NCI-H1417 (cell line): ENCODE measurements at places on chromosomes 5 and 9.

DNA sequence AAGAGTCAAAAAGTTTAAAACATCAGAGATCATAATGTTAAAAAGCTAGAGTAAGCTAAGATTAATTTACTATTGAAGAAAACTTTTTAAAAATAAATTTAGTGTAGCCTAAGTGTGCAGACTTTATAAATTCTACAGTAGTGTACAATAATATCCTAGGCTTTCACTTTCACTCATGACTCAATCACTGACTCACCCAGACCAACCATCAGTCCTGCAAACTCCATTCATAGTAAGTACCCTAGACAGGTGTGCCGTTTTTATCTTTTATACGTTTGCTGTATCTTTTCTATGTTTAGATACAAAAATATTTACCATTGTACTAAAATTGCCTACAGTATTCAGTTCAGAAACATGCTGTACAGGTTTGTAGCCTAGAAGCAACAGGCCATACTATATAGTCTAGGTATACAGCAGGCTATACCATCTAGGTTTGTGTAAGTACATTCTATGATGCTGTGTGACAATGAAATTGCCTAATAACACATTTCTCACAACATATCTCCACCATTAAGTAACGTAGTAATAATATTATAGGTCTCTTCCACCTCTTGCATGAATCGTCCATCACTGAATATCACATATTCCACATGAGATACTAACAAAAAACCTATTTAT lies 59.2 kb downstream of the MEGF9 start:
- no peak for DNase-seq

- no peak for DNase-seq
These were observed 87.5 kb downstream of the FANCC start for GRCh38 chr9:95230046-95230445.

- no peak for DNase-seq
These were observed 220.1 kb downstream of the DAB2IP start for GRCh38 chr9:121871431-121872025.

GRCh38 chr9:70531311-70531710 lies 116.9 kb upstream of the KLF9 start:
- no peak for DNase-seq
